ENCODE measurements at places on chromosomes 5 and 9. TPM values are rescaled to one million over a fixed set of nuclear protein-coding genes. Genes with fewer than 3 reads are reported as not detected.

Gene PPP1R26
- total RNA-seq = 0.22 TPM

Gene SLC6A7
- not detected for total RNA-seq

Gene OLFM1
- total RNA-seq = not detected

Gene CCL27
- total RNA-seq = not detected

Gene KCNIP1
- total RNA-seq = not detected

Gene ANKRD18A
- 2.8 TPM for total RNA-seq

Gene HMCN2
- not detected for total RNA-seq

Gene UGT3A2
- not detected for total RNA-seq

Gene TMEM252
- total RNA-seq = not detected

- DNase-seq = no peak
Measured at GRCh38 chr9:126700296-126700695, 86.6 kb downstream of the LMX1B start.

DNA sequence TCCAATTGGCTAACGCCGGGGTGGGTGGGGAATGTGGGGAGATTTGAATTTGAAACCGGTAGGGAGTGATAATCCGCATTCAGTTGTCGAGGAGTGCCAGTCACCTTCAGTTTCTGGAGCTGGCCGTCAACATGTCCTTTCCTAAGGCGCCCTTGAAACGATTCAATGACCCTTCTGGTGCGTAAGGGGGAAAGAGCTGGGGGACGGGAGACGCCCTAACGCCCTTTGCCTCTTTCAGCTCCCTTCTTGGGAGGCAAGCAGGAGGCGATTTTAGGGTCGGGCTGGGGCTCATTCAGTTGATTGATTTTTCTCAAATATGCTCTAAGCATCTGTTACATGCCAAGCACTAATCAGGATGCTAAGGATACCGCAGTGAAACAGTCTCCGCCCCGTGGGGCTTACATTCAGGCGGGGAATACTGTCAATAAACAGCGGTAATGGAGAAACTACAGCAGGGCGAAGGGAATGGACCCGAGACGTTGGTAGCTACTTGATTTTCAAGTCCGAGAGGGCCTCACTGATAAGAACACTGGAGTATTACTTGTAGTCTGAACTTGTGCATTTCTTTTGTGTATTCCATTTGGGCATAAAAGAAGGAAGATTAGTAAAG, at the start of gene HMMR:
TSS of gene HMMR (plus strand) at position 71 of the 610 bp plus-strand sequence. CDS start at position 132, 61 bp downstream.
- DNase-seq = no peak

DNA sequence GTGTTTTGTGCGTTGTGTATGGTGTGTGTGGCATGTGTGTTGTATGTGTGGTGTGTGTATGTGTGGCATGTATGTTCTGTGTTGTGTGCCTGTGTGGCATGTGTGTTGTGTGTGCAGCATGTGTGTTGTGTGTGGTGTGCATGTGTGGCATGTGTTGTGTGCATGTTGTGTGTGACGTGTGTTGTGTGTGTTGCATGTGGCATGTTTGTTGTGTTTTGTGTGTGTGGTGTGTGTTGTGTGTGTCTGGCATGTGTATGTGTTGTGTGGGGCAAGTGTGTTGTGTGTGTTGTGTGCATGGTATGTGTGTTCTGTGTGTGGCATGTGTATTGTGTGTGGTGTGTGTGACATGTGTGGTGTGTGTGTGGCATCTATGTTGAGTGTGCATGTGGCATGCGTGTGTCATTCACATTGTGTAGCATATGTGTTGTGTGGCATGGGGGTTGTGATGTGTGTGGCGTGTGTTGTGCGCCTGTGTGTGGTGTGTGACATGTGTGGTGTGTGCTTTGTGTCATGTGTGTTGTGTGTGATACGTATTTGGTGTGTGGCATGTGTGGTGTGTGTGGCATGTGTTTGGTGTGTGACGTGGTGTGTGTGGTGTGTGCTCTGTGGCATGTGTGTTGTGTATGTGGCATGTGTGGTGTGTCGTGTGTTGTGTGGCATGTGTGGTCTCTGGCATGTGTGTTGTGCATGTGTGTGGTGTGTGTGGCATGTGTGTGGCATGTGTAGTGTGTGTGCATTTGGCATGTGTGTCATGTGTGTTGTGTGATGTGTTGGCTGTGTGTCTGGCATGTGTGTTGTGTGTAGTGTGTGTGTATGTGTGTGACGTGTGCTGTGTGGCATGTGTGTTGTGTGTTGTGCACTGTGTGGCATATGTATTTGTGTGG, 46.6 kb upstream of the IRX4 start:
- DNase-seq = no peak

- no peak for DNase-seq
Measured at GRCh38 chr9:85508616-85509015, 233.1 kb downstream of the AGTPBP1 start.

DNA sequence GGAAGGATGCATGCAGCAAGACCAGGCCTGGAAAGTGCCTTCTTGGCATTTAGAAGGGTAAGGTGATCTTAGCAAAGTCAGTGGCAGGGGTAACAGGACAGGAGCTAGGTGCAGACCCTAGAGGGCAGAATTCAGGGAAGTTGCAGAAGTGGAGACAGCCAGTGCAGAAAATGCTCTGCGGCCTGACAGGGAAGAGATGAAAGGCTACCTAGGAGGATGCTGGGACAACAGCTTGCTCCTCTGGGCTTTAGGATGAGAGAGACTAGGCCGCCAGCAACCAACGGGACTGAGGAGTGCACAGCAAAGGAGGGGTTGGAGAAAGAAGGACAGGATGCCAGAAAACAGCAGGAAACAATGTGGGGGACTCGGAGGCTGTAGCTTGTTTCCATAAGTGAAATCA, 219.9 kb downstream of the FSTL4 start:
- no peak for DNase-seq

DNA sequence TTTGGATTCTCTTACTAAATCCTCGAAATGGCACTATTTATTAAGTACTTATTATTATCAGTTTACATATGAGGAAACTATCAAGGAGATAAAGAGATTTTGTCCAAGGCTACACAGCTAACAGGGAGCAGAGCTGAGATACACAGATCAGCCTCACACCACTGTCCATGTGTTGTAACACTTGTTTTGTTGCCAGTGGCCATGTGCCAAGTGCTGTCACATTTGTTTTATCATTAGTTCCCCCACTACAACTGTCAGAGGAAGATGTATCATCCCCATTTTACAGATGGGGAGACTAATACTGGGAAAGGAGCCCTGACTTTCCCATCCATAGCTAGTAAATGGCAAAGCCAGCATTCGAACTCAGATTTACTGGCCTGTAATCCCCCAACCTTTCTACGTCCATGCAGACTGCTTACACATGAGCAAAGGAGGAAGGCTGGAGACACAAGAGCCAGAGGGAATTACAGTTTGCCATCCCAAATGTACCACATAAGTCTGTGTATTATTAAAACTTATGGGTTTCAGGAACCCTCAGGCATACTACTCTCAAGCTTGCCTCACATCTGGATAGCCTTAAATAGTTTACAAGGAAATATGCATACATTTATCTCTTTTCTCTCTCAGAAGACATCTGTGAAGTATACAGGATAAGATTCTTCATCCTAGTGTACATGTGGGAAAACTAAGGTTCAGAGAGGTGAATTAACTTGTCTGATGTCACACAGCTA, 25.1 kb downstream of the PAPPA start:
- DNase-seq = no peak

DNA sequence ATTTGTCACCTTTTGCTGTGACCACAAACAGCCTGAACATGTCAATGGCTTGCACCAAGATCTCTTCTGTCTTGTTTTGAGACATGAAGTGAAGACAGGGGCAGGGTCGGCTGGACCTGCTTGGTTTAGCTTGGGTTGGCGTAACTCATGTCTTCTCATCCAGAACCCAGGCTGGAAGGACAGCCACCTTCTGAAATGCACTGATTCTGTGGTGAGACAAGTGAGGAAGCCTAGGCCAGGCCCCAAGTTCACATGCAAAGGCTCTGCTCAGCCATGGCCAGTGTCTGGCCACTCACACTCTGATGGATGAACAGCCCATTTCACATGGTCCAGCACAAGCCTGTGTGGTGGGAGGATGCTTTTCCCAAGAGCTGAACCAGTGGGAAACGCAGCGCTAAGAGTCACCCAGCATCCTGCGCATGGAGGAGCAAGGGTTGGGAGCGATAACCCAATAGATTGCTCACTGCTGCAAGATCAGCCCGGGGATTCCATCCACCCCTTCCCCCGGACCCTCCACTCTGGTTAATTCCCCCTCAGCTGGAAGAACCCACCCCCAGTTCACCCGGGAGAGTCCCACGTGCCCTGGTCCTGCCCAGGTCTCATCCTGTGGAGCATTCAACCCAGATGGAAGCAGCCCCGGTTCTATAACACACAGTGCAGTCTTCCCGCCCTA, 16.2 kb upstream of the MED10 start:
- no peak for DNase-seq

- DNase-seq = no peak
Measured at GRCh38 chr5:14767735-14768507, 103.4 kb downstream of the OTULIN start.

GRCh38 chr9:95457769-95458168, 59.0 kb downstream of the PTCH1 start:
- no peak for DNase-seq

- no peak for DNase-seq
Measured at GRCh38 chr5:133149345-133149744, 97.5 kb downstream of the HSPA4 start.

- no peak for DNase-seq
Measured at GRCh38 chr5:6652025-6652424, 18.8 kb downstream of the SRD5A1 start.

GRCh38 chr5:17340819-17341218, 123.4 kb downstream of the BASP1 start:
- DNase-seq = no peak

GRCh38 chr5:146595088-146595487, 79.1 kb upstream of the GPR151 start:
- DNase-seq = no peak

GRCh38 chr5:14816999-14817761, 54.4 kb downstream of the ANKH start:
- no peak for DNase-seq

- DNase-seq = no peak
Measured at GRCh38 chr5:118561971-118562370, 426.4 kb downstream of the DTWD2 start.

- no peak for DNase-seq
Measured at GRCh38 chr9:24007185-24007584, 181.1 kb upstream of the ELAVL2 start.

DNA sequence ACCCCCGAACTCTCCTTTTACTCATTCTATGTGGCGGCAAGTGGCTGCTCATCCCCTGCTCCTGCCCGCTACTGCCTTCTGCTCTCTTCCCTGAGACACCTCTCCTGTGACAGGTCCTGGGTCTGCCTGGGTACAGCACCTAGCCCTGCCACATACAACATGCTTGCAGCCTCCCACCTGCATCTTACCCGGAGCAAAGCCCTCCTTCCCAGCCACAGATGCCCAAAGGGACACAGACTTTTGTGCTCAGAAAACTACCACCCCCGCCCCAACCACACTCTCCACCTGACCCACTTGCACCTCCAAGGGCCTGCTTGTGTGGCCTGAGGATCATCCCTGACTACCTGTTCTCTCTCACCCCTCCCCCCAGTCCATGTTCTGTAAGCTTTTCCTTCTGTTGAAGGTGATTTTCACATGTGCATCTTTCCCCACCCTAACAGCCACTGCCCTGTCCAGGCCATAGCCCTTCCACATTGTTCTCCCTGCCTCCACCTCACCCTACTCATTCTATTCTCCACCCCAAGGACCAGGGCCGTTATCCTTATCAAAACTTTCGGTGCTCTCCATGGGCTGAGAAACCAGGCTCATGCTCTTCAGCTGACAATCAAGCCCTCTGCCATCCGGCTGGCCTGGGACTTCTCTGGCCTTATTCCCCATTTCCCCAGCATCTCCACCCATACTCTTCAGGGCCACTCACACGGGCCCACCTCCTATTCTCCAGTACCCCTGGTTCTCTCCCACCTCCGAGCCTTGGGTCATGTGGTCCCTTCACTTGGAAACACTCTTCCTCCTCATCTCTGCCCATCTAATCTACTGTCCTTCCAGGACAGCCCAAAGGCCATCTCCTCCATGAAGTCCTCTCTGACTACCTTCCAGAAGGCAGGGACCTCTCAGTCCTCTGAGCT, 46.4 kb upstream of the ALDH1B1 start:
- DNase-seq = no peak
